Calu3 (cell line): ENCODE measurements at places on chromosomes 16 and 17. TPM values are rescaled to one million over a fixed set of nuclear protein-coding genes. Genes with fewer than 3 reads are reported as not detected.

DNA sequence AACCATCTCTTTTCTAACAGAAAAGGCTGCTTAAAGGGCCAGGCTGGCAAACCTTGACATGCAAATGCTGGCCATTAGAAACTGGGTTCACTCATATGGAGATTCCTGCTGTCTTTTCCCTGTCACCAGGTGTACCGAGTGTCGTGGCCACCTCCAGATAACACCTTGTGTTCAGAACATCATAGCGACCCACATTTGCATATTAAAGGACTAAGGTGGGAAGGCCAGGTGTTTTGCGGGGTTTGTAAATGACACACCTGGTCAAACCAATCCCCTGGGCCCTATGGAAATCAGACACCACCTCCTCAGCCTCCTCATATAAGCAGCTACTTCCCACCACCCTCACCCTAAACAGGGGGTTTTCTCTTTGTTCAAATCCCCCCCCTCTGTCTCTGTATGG, 2.5 kb upstream of the AIPL1 start:
- H3K27ac ChIP-seq: no peak overlapping the region
- no peaks in the 10 kb centered on the region for H3K4me1 ChIP-seq
- peaks cover 49% of the 10 kb centered on the region for H3K27me3 ChIP-seq

PIEZO1 gene
- total RNA-seq: 177 and 199 TPM in 2 replicates

DNA sequence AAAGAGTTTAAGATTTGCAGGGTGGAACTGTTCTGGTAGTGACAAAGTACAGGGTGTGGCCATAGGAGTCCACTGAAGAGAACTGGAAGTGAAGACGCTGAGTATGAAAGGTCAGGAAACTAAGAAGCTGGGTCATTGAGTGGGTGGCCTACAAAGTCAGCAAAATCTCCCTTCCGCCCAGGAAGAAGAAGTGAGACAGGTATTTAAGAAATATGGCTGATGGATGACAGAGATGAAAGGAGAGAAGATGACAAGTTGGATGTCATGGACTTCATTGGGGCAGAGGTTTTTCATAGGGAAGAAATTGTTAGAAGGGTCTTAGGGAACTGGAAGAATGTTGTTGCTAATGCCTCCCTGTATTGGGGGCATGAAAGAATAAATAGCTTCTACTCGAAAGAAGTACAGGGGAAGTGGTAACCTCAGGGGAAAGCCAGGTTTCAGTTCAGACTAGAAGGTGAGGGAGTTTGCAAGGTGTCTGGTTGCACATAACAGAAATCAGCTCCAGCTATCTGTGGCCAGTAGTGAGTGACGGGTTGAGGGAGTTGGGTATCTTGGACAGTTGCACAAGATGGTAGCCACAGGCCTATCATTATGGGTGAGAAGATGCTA, 33.6 kb upstream of the MED13 start:
- no peak for DNase-seq
- H3K36me3 ChIP-seq: no peaks in the 10 kb centered on the region
- H3K27ac ChIP-seq: no peak overlapping the region
- H3K4me3 ChIP-seq: no peak overlapping the region
- H3K4me1 ChIP-seq: peaks cover 11% of the 10 kb centered on the region

DNA sequence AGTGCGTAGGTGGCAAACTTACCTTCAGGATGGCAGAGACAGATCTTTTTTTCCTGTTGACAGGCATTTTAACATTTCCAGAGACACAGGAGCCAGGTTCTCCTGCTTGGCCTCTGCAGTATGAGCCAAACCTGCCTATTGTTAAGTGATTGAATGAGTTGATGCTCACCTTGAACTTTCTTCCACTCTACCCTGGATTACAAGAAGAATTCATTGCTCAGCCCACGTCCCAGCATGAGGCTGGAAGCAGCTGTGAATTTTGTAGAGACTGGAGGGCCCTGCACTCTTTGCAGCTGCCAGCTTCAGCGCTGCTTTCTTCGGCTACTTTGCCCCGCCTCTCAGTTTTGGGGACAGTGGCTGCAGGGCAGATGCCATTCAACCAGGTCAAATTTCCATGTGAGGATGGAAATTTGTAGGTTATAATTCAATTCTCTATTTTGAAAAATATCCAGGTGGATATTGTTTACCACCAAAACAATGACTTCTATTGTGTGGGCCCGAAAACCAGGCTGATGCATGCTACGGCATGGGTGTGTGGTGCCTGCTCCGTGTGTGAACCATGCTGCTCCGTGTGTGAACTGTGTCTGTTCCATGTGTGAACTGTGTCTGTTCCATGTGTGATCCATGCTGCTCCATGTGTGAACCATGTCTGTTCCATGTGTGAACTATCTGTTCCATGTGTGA, 75.2 kb upstream of the METTL9 start:
- no peak overlapping the region for H3K27ac ChIP-seq
- H3K4me1 ChIP-seq: peaks cover 7% of the 10 kb centered on the region
- H3K4me3 ChIP-seq: no peak overlapping the region
- H3K27me3 ChIP-seq: no peaks in the 10 kb centered on the region
- H3K36me3 ChIP-seq: peaks cover 15% of the 10 kb centered on the region

DNA sequence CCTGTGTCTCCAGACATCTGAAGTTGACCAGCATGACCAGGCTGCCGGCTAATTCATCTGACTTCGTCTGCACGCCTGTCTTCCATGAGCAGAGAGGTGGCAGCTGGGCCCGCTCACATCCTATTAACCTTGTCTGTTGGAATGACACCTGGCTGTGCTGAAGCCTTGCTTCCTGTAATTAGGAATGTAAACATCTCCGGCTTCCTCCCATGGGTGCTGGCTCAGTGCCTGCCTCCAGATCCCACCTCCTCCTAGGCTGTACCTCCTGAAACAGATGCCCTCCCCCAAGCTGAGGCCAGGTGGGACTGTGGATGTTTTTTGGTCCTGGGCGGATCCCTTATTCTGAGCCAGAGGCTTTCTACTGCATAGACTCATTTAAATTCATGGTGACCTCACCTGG, 296.3 kb downstream of the HS3ST4 start:
- H3K27ac ChIP-seq: no peak overlapping the region
- H3K4me3 ChIP-seq: no peak overlapping the region
- no peaks in the 10 kb centered on the region for H3K27me3 ChIP-seq
- no peaks in the 10 kb centered on the region for H3K36me3 ChIP-seq

GRCh38 chr17:50938821-50939541, 72.8 kb upstream of the TOB1 start:
- H3K36me3 ChIP-seq: peaks cover 1% of the 10 kb centered on the region
- no peak overlapping the region for H3K27ac ChIP-seq
- no peak for DNase-seq
- H3K4me1 ChIP-seq: peaks cover 31% of the 10 kb centered on the region
- H3K4me3 ChIP-seq: no peak overlapping the region

DNA sequence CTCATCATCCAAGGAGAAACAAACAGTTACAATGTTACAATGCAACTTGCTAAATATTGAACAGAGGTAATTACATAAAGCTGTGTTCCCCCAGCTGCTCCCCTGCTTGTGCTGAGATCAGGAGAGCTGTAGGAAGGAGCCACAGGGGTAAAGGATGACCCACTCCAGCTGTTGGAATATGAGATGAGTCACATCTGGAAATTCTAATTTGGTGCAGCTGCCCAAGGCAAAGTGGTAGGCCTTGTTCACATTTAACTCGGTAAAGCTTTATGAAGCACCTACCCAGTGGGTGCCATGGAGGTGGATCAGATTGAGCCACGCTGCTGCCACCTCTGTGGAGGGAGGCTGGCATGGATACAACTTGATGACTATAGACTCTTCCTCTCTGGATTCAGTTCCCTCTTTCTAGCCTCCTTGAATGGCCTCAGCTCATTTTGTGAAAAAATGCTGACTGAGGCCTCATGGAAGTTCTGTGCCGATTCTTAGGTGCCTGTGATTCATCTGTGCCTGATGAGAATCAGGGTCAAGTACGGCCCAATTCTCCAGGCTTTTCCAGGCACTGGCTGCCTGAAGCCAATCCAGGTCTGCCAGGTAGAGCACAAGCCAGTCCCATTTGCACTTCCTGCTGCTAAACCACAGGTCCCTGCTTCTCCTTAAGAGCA, 7.4 kb downstream of the ZNF689 start:
- no peak for DNase-seq
- H3K27ac ChIP-seq: no peak overlapping the region
- no peaks in the 10 kb centered on the region for H3K4me1 ChIP-seq

DNA sequence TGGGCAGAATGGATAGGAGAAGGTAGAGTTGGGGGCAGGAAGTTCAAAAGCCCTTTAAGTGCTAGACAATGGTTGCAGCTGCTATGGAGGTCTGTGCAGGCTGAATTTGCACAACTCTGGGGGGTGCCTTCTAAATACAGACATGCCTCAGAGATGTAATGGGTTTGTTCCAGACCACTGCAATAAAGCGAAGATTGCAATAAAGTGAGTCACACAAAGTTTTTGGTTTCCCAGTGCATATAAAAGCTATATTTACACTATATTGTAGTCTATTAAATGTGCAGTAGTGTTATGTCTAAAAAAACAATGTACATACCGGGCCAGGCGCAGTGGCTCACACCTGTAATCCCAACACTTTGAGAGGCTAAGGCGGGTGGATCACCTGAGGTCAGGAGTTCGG, 60.5 kb upstream of the MYOCD start:
- H3K36me3 ChIP-seq: no peaks in the 10 kb centered on the region
- no peak overlapping the region for H3K27ac ChIP-seq
- peaks cover 10% of the 10 kb centered on the region for H3K27me3 ChIP-seq
- no peaks in the 10 kb centered on the region for H3K4me1 ChIP-seq
- no peak for DNase-seq

DNA sequence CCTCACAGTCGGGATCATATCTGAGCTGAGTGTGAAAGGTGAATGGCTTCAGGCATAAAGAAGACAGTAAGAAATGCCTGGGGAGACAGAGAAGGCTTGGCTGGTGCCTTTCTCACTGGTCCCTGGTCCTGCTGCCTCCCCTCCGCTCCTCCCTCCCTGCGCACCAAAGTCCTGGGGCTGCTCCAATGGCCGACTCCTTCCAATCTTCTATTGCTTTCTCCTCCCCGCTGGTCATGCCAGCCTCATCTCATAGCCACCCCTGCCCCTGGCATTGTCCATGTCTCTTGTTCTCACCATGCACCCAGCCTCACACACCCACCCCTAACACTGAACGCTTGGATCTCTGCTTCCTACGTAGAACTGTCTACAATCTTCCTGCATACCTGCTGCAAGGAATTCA, 18.0 kb downstream of the TLE7 start:
- H3K4me3 ChIP-seq: no peak overlapping the region
- peaks cover 14% of the 10 kb centered on the region for H3K4me1 ChIP-seq
- DNase-seq: no peak
- H3K36me3 ChIP-seq: peaks cover 12% of the 10 kb centered on the region
- peaks cover 73% of the 10 kb centered on the region for H3K27me3 ChIP-seq

TPSB2 gene
- not detected in 2 replicates for total RNA-seq

PYY gene
- total RNA-seq: not detected in 2 replicates

- no peak overlapping the region for H3K4me3 ChIP-seq
- DNase-seq: no peak
- no peaks in the 10 kb centered on the region for H3K4me1 ChIP-seq
- H3K27me3 ChIP-seq: peaks cover 79% of the 10 kb centered on the region
- H3K27ac ChIP-seq: no peak overlapping the region
Measured at GRCh38 chr16:85377388-85378144, 235.6 kb upstream of the GSE1 start.

- DNase-seq: no peak
- peaks cover 4% of the 10 kb centered on the region for H3K36me3 ChIP-seq
- H3K27ac ChIP-seq: no peak overlapping the region
- H3K4me3 ChIP-seq: no peak overlapping the region
- no peaks in the 10 kb centered on the region for H3K27me3 ChIP-seq
Measured at GRCh38 chr16:54937671-54938211, 7.1 kb downstream of the IRX5 start.
